ENCODE measurements at places on chromosomes 13 and 19. TPM values are rescaled to one million over a fixed set of nuclear protein-coding genes. Genes with fewer than 3 reads are reported as not detected.

The CCL25 gene
- total RNA-seq, result not detected

The NLRP4 gene
- not detected for total RNA-seq

The EFNB2 gene
- 12.9 TPM for total RNA-seq

The KCNC3 gene
- 17.3 TPM for total RNA-seq

The NKG7 gene
- not detected for total RNA-seq

The ARRDC5 gene
- not detected for total RNA-seq

The SIGLEC12 gene
- not detected for total RNA-seq

The CEACAM20 gene
- not detected for total RNA-seq

The ZNF578 gene
- 5.3 TPM for total RNA-seq

The CLEC17A gene
- total RNA-seq, result not detected

The PTGER1 gene
- 0.63 TPM for total RNA-seq

The NOVA2 gene
- 8.8 TPM for total RNA-seq

DNA sequence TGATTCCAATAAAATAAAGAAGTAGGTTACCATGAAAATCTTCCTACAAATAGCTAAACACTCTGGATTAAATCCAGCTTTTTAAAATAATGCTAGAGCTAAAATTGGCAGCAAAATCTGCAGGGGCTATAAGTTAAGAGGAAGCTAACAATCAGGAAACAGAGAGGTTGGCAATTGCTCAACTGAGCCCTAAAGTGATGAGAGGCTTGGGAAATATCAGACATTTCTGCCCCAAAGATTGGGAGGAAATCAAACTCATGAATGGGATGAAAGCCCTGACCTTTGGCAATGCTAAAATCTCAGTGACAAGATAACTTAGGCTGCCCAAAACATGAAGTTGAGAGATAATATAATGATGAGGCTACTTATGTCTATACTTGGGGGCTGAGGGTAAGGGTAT is 1437.9 kb downstream of the EFNB2 start:
- DNase-seq, result no peak

DNA sequence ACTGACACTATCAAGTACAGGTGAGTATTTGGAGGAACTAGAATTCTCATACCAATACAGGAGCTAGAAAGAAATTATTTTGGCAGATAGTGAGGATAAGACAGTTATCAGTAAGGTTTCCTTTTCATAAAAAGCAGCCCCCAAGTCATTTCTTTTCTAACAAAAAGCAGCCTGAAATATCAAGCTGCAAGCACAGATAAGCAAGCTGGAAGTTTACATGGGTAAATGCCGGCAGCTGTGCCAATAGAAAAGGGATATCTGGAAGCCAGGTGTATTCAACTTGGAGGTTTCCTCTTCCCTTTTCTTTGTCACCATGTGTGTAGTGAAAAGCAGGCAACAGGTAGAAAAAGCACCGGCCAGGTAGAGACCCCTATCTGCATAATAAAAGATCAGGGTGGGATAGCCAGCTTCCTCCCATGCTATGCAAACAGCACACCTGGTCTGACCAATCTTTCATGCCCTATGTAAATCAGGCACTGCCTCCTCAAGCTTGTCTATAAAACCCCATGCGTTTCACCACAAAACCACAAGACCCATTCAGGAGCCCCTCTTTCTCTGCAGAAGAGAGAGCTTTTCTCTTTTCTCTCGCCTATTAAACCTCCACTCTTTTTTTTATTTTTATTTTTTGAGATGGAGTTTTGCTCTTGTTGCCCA is 22.9 kb downstream of the CYP4F2 start:
- no peak for DNase-seq

GRCh38 chr13:30905932-30906383 is at the start of gene MEDAG:
TSS of gene MEDAG (plus strand) at chr13:30906271. CDS start at chr13:30906516, 245 bp downstream.
- DNase-seq, result no peak

GRCh38 chr19:10653732-10654609 is at the start of gene ILF3:
TSS of gene ILF3 (plus strand) at chr19:10654346. CDS start at chr19:10670606, 16,260 bp downstream.
- DNase-seq, result peak; percentile 100

GRCh38 chr19:32910874-32911273 is 41.3 kb upstream of the SLC7A9 start:
- no peak for DNase-seq

DNA sequence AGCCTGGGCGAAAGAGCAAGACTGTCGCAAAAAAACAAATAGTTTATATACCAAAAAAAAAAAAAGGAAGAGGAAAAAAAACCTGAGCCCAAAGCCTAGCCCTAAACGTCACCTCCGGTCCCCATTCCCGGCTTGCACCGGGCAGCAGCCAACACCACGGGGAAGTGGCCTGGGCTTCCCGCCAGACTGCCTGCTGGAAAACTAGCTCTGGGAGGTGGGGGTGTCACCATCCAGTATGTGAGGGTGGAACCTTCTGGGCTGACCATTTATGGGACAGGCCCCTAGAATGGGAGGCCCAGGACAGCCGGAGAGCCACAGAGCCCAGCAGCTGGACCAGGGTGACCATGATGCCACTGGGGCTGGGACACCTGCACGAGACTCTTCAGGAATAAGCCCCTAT is 37.3 kb downstream of the IL12RB1 start:
- no peak for DNase-seq

All from H9 (cell line).